ENCODE measurements at places on chromosomes 7 and 10.
A peak's percentile ranks its signal among the peaks of the same experiment; 100 is the strongest.

DNA sequence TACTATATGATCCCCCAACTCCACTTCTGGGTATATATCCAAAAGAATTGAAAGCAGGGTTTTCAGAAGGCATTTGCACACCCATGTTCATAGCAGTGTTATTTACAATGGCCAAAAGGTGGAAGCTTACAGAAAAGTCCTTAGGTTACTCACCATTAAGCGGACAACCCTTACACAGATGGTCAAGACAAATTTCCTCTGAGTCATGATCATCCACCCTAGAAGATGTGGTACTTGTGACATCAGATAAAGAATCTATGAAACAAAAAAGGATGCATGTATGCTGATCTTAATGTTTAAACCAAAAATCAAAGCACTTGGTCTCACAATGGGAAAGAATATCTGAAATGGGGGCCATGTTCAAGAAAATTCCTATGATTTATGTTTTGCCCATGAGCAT is 31.1 kb downstream of the ZC3HAV1 start:
- DNase-seq = no peak

- no peak for DNase-seq
Measured at GRCh38 chr10:110207011-110207804, at the start of gene MXI1. Gene MXI1 (plus strand): TSS chr10:110207605. CDS start chr10:110207809, 204 bp downstream.

GRCh38 chr7:55019191-55019690 is 424 bp downstream of the EGFR start:
- no peak for DNase-seq

DNA sequence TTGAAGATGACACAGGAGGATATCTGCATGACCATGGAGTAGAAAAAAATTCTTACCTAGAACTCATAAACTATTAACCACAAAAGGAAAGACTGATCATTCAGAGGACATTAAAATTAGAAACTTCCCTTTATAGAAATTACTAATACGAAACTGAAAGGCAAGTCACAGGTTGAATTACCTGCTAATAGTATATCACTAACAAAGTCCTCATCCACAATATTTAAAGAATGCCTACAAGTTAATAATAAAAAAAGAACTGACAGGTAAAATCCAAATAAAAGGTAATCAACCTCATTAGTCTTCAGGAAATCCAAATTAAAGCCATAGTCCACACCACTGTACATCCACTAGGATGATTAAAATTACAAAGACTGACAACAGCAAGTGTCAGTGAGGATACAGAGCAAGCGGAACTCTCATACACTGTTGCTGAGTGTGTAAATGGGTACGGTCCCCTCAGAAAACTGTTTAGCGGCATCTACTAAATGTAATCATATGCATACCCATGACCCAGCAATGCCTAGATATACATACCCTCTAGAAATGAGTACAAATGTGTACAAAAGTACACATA is 71.2 kb downstream of the ARHGAP21 start:
- no peak for DNase-seq

GRCh38 chr10:64040781-64041180 is 519.6 kb downstream of the REEP3 start:
- no peak for DNase-seq

DNA sequence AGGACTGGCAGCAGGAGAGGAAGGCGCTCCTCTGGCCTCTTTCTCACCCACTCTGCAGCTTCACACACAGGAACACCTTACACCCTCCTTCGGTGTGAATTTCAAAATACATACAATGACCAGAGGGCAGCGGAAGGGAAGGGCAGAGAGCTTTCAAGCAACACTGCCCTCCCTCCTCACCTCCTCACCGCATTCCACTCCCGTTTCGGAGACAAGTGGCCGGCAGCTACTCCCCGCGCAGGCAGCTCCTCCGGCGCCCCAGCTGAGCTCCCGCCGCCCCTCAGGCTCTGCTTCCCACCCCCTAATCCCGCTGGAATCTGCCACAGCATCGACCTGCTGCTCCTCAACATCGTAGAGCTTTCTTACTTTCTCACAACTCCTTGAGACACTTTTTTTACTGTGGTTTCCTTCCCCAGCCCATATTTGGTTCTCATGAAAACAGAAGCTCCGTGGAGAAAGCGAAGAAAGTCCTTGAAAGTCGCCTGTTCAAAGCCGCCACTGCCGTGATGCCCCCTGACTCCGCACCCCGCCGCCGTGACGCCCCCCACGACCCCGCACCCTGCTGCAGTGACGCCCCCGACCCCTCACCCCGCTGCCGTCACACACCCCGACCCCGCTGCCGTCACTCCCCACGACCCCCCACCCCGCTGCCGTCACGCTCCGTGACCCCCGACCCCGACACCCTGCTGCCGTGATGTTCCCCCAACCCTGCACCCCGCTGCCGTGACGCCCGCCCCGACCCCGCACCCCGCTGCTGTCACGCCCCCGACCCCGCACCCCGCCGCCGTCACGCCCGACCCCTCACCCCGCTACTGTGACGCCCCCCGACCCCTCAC is 14.6 kb upstream of the GPER1 start:
- DNase-seq = no peak

- DNase-seq = no peak
Measured at GRCh38 chr7:122913608-122914007, 27.3 kb upstream of the CADPS2 start.

- no peak for DNase-seq
Measured at GRCh38 chr7:23247603-23248335, 1.2 kb downstream of the GPNMB start.

- DNase-seq = no peak
Measured at GRCh38 chr10:91206427-91206826, 14.0 kb upstream of the PCGF5 start.

DNA sequence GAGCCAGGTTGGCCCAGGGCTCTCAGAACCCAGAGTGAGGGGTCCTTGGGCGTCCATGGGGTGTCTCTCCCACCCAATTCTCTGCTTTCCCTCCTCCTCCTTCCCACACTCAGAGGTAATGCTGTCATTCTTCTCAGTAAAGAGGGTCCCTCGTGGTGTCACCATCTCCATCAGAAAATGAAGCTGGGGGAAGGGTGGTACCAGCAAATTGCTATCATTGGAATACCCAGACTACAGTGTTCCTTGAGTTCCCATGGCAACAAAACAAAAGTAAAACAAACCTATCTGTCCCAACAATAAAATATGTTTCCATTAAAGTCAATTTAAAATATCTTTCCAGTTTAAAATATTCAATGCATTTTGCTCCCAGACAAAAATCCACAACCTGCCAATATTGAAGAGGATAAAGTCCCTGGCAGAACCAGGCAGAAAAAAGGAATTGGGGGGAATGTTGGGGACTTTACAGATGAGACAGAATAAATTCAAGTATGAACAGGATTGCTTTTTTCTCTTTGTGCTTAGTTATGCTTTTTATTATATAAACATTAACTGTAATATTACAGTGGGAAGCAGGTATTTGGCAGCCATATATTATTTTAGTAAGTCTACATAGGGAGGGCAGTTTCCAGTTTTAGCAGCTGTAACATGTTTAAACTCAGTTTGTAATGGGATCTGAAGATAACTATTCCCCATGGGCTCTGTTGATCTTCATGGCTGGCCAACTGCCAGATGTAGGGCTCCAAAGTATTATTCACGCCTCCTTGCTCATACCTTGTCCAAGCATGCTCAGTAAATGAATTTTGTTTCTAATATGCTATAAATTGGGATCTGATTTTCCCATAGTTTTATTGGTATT is 182.1 kb downstream of the ARID5B start:
- DNase-seq = no peak

- DNase-seq = no peak
Measured at GRCh38 chr7:121002757-121003200, 14.3 kb downstream of the CPED1 start.

DNA sequence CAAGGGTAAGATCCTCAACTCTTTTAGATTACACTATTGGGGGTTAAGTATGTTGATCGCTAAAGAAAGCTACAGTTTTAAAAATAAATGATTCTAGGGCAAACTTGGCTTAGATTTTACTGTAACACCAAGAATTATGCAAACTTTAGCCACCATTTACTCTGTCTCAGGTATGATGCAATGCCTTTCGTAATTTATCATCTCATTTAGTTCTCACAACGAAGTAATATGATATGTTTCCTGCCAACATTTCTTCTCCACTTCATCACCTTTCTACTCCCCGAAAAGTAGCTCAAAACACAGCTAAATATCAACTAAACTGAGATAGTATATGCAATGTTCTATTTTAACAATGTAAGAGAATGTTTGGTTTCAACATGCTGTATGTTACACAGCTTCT is 21.1 kb downstream of the FAM133B start:
- DNase-seq = no peak

DNA sequence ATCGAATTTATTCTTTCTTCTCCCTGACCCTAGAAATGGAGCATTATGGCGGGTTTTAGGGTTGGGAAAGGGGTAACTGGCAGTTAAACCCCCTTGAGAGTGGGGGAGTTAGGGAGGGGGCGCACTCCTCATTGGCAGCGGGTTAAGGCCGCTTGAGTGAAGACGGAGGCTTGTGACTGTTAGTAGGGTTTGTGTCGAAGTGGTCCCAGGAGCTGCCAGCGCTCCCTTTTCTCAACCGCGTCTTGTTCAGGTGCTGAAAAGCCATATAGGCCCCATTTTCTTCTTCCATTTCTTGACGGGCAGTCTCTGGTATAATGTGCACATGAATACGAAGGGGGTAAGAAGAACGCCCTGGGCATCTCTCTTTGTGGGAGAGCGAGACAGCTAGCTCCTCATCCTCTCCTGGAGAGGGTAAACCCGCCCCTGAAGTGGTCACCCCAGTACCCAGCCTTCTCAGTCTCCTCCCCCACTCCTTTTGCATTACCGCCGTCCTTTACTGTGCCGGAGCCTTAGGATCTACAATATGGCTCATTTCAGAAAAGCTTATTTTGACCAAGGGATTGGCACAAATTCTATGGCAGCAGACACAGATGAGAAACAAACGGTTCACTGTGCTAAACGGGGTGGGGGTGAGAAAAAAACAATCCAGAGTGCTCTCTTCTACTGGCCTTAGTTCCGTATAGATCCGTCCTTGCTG is 836 bp downstream of the KMT2E start:
- peak; percentile 32 for DNase-seq

- DNase-seq = no peak
Measured at GRCh38 chr7:77370606-77371005, 45.5 kb downstream of the GSAP start.

GRCh38 chr7:32476816-32477648 is 13.1 kb downstream of the LSM5 start:
- DNase-seq = no peak

DNA sequence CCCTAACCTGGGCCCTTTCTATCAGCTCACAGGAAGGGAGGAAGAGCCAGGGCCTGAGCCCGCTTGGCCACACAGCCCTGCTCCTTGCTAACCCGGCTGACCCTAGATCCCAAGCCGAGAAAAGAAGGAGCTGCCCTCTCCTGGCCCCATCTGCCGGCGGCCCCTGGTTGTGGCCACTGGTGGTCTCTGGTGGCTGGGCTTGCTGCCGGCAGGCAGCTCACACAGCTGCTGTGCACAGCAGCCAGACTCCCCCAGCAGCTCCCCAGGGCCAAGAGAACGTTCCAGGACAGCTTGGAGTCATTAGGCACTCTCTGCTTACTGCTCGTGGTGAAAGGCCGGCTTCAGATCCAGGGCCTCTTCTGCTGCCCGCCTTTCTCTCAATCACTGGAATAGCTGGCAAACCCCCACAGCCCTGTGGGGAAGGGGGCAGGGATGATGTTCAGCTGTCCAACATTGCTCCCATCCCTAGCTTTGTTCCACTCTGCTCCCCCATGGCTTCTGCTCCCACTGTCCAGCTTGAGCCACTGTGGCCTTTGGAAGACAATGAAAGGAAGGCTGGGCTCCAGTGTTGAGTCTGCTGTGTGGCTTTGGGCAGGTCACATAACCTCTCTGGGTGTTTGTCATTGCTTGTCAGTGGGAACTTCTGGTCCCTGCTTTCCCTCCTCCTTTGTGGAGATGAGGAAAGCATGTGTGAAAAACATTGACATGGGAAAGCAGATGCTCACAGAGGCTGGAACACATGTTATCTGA is 35.4 kb upstream of the COL13A1 start:
- DNase-seq = no peak

DNA sequence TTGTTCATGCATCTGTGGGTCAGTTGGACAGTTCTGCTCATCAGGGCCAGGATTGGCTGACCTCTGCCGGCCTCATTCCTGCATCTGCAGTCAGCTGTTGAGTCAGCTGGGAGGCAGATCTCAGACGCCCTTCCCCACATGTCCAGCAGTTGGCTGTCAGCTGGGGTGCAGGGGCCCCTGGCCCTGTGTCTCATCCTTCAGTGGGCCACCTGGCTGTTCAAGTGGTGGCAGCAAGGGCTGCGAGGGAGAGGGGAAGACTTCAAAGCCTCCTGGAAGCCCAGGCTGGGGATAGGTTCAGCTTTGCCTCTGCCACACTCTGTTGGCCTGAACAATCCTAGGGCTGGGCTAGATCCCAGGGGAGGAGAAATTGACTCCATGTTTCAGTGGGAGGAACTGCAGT is 33.2 kb downstream of the TACR2 start:
- no peak for DNase-seq

DNA sequence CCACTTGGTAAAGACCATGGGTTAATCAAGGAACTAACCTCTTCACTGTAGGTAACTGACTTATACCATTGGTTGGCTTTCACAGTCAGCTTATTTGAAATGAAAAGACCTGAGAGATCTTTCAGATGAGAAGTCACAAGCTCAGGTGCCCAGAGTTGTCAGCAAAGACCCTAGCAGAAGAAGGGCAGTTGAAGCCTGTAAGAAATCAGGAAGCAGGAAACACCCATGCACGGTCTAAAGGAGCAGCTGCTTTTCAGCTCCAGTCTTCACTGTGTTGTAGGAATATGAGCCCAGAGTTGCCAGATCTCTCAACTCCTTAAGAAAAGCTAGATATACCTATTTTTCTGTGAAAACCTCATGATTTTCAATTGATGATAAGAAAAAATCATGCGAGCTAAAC is 130.0 kb downstream of the ARID5B start:
- no peak for DNase-seq

DNA sequence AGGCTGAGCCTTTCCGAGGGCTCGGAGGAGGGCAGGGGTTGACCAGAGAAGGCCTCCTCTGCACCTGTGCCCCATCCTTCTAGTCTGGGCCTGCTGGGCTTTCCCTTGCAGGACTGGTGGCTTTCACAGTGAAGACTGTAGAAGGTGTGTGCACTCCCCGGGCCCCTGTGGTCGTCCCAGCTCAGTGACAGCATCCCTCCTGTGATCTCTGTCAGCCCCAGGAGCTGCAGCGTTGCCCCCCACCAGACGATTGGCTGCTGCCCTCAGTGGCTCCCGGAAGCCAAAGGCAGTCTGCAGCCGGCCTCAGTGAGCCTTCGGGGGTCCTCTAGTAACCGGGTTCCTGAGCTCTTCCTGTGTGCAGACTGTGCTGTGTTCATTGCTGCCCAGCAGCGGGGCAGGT is 69.4 kb upstream of the EN2 start:
- no peak for DNase-seq
